Stimulated activated naive CD8-positive, alpha-beta T cell treated with anti-CD3 and anti-CD28 coated beads, Interleukin-15, amount 100 ng/mL, for 72 hours (primary cell): ENCODE measurements at places on chromosomes 13 and 19.

GRCh38 chr19:5288347-5288739 is 52.3 kb downstream of the PTPRS start:
- no peak for DNase-seq

- DNase-seq: no peak
Observed at GRCh38 chr13:97658556-97658955, 224.6 kb downstream of the RAP2A start.

DNA sequence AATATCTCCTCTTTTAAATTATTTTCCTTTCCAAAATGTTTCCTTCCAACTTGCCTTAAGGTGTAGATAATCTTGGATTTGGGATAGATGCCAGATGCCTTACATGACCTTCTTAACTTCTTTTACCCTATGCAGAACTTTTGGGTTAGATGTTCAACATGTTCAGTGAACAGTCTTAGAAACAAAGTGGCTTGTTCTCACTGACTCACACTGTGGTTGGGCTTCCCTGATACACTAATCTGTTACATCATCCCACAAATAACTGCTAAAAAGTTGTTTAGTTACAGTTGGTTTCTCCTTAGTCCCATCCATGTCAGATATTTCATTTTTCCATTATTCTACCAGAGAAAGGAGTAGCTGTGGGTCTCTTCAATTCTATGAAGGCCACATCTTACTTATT is 2638.2 kb downstream of the PCDH9 start:
- DNase-seq: no peak

- DNase-seq: peak; percentile 26
Observed at GRCh38 chr19:40519352-40520322, 52.8 kb downstream of the SPTBN4 start.

DNA sequence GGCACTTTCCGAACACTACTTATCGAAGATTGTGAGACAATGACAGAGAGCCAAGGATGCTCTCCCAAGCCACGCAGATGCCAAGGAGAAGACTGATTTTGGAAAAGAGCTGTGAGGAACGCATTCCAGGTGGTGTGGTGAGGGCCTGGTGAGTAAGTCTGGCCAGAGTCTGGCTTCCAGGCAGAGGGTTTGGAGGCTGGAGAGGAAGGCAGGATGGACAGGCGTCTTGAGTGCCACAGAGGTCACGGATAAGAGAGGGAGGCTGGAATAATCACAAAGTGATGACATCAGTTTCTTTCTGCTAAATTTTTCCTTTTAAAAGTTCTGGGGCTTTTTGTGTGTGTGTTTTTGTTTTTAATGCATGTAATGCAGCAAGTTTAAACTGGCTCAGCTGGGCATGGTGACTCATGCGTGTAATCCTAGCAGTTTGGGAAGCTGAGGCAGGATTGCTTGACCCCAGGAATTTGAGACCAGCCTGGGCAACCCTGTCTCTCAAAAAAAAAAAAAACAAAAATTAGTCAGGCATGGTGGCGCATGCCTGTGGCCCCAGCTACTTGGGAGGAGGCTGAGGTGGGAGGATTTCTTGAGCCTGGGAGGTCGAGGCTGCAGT is 235.1 kb downstream of the NALCN start:
- no peak for DNase-seq

DNA sequence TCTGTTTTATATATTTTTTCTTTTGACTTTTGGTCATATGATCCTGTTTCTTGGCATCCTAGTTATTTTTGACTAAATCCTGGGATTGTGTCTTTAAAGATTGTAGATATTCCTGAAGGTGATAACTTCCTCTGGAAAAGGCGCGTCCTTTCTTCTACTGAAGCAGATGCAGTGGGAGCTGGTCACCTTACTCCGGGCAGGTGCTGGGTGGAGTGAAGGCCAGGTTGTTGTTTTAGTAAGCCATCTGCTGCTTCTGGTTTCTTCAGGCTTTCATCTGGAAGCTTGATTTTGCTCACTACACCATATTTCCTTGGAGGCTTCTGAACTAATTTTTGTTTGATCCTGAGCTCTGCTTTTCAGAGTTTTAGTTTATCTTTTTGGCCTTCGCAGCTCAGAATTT is 21.5 kb downstream of the URI1 start:
- DNase-seq: no peak

DNA sequence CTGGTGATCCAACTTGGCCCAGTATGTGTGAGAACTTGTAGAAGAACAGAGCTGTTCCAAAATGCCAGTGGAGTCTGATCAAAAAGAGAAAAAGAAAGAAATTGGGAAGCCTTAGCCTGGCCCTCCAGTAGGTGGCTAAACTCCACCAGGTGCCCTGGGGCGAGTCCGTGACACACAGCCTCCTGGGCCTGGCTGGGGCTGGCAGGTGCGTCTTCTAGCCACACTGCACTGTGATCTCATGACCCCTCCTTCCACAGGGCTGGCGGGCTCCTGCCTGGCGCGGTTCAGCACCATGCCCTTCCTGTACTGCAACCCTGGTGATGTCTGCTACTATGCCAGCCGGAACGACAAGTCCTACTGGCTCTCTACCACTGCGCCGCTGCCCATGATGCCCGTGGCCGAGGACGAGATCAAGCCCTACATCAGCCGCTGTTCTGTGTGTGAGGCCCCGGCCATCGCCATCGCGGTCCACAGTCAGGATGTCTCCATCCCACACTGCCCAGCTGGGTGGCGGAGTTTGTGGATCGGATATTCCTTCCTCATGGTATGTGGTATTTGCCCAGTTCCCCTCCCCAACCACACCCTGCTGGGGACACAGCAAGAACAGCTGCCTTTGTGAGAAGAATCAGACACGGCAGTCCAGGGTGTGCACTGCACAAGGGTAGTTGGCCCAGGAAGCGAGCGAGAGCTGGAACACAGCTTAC is 53.7 kb downstream of the RAB20 start:
- no peak for DNase-seq
